ENCODE measurements at places on chromosomes 5 and 9.

GRCh38 chr5:134263801-134264200, 37.9 kb upstream of the PPP2CA start:
- peak; percentile 5 for DNase-seq

GRCh38 chr9:32965566-32965965, 35.9 kb downstream of the APTX start:
- no peak for DNase-seq

- no peak for DNase-seq
Observed at GRCh38 chr9:113597390-113598241, 134.1 kb downstream of the RGS3 start.

- DNase-seq = peak; percentile 68
Observed at GRCh38 chr5:57166276-57166675, 7.6 kb upstream of the GPBP1 start.

GRCh38 chr9:35106343-35106730, 3.4 kb upstream of the STOML2 start:
- DNase-seq = no peak

- DNase-seq = no peak
Observed at GRCh38 chr9:36896296-36896695, 137.8 kb downstream of the PAX5 start.

- no peak for DNase-seq
Observed at GRCh38 chr9:129626625-129627284, 792 bp downstream of the NTMT1 start.

DNA sequence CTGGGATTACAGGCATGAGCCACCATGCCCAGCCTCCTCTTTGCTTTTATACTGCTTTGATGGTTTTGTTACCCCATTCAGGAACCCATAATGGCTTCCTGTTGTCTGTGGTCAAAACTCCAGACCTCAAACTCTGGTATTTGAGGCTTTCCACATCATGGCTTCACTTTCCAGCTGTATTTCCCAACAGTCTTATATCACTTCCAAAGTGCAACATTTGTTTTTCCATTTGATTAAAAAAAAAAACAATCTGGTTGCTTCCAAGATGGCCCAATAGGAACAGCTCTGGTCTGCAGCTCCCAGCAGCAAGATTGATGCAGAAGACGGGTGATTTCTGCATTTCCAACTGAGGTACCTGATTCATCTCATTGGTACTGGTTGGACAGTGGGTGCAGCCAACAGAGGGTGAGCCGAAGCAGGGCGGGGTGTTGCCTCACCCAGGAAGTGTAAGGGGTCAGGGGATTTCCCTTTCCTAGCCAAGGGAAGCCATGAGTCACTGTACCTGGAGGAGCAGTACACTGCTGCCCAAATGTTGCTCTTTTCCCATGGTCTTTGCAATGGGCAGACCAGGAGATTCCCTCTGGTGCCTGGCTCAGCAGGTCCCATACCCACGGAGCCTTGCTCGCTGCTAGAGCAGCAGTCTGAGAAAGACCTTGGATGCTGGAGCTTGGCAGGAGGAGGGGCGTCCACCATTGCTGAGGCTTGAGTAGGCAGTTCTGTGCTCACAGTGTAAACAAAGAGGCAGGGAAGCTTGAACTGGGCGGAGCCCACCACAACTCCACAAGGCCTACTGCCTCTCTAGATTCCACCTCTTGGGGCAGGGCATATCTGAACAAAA, 458.4 kb downstream of the KDM4C start:
- peak; percentile 5 for DNase-seq

DNA sequence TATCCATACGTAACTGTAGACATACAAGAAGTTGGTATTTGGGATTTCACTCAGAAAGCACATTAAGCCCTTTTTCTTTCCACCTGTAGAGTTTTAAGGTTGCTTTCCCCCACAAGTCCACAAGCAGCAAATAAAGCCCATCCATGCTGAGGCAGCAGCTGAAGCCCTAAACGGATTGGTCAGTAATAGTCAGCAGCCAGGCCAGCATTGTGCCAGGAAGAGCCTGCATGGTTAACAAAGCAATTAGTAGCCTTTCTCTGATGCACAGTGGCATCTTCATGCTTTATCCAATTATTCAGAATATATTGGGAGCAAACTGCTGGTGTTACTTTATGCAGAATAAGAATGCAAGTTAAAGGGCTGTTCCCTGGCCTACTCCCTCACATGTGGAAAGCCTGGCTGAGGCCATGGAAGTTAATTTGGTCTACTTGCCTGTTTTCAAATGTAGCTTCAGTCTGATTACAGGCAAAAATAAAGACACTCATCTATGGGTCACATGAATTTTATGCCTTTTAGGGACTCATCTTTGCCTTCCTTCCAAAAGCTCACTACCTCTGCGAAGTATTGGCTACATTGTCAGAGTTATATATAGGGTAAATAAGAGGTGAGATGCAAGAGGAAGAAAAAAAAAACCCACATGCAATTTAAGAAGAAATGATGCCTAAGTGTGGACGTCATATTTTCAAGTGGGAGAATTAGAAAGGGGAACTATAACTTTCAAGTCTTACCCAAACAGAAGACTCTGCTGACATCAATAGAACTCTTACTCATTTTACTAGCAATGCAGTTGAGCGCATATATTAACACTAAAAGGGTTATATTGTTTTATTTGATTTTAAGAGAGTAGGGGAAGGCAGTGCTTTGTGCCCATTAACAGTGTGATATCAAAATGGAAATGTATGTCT, 15.9 kb downstream of the EBF1 start:
- no peak for DNase-seq

- no peak for DNase-seq
Observed at GRCh38 chr5:180470966-180471582, 23.1 kb upstream of the CNOT6 start.

GRCh38 chr9:78566948-78567675, 270.2 kb downstream of the PSAT1 start:
- DNase-seq = no peak

- no peak for DNase-seq
Observed at GRCh38 chr5:152529440-152529839, 124.4 kb upstream of the NMUR2 start.
